Right ventricle myocardium inferior (tissue), 1 donor: ENCODE measurements at places on chromosomes 16 and 17. TPM values are rescaled to one million over a fixed set of nuclear protein-coding genes. Genes with fewer than 3 reads are reported as not detected.
A peak's percentile ranks its signal among the peaks of the same experiment; 100 is the strongest.

NQO1 gene
- 48.0 TPM for total RNA-seq

DNA sequence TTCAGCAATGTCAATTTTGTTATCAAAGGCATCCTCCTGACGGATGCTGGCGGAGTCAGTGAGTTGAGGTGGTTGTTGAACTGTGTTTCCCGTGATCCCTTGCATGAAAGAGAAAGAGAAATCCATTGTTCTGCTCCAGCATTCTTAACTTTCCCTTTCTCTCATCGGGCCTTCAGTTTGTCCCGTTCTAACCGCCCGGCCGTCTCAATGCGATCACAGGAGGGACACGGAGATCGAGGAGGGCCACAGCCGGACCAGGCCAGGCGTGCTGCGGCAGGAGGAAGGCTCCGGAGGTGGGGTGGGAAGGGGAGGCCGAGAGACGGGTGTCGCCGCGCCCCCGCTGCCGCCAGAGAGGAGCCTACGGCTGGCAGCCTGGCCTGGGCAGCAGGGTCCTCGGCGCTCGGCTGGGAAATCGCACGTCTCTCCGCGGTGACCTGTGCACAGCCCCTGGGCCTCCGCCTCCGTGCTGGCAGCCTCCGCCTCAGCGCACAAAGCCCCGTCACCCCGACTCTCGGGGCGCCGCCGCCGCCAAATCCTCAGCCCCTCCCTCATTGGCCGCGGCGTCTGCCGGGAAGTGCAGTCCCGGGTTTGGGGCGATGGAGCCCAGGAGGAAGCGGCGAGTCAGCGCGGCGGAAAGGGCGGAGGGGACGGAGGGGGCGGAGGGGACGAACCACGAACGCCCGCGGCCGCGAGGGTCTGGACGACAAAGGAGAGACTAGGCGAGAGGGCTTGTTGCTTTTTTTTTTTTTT, 38.1 kb downstream of the SOST start:
- peak; percentile 91 for DNase-seq

GRCh38 chr17:39054111-39054645, 87.0 kb upstream of the FBXO47 start:
- DNase-seq: no peak

DNAH17 gene
- total RNA-seq: not detected
